ENCODE measurements at places on chromosomes 13 and 19.

DNA sequence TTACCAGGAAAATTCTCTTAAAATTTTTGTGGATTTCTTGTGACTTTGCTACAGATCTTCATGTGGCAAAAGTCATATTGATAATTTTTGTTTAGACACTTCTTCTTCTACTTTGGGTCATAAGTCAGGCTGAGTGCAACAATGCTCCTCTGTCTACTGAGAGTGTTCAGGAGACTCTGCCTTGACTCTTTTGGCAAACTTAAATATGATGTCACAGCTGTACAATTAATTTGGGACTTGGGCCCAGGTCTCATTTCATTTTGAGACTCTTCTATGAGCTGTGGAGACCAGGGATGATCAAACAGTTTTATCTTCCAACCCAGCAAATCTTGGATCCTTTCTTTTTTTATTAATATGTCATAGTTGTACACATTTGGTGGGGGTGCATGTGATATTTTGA is 19.7 kb upstream of the IPO5 start:
- no peak for DNase-seq

DNA sequence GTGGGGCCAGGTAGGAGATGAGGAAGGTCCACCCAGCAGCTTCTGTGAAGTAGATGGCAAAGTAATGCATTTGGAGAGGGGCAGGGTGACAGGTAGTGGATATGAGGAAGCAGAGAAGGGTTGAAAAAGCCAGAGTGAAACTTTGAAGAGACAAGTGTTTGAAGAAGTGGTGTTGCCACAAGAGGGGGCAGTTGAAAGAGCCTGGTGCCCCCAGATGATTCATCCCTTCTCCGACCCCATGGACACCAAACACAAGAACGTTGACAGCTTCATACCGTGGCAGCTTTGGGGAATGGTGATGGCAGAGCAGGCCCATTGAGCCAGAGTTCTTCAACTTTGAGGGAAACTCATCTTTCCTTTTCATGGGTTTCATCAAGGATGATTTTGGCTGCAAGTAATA is 19.9 kb downstream of the IFNL3 start:
- DNase-seq, result no peak

DNA sequence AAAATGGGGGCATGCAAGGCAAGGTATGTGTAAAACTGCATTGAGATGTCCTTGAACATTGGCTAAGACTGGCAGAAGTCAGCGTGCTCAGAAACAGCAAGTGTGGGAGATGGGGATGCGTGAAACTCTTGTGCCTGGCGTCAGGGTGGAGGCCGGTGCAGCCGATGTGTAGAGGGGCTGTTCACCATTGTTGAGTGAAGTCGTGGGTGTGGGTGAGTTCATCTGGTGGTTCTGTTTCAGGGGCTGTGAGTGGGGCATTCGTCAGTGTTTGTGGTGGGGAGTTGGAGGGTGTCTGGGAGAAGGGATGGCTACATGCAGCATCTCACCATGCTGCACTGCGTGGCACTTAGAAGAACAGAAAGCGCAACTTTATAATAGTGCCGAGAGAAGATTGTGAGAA is 11.4 kb upstream of the MIA start:
- no peak for DNase-seq

- no peak for DNase-seq
Measured at GRCh38 chr13:85408415-85408814, 390.8 kb downstream of the SLITRK6 start.

DNA sequence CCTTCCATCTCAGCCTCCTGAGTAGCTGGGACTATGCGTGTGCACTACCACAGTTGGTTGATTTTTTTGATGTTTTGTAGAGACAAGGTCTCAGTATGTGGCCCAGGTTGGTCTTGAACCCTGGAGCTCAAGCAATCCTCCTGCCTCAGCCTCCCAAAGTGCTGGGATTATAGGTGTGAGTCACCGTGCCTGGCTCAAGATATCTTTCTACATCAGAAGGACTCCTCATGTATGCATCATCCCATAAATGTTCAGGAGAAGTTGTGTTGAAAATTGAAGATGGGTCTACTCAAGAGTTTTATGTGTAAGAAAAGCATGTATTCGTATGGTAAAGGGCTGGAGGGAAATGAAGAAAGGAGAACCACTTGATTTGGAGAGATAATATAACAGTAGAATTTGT is 71.8 kb upstream of the STK24 start:
- no peak for DNase-seq

- DNase-seq, result no peak
Measured at GRCh38 chr19:4633140-4633967, 6.0 kb upstream of the TNFAIP8L1 start.

GRCh38 chr13:99987154-99988019 is 5.8 kb downstream of the ZIC2 start:
- DNase-seq, result no peak

- DNase-seq, result no peak
Measured at GRCh38 chr13:91017669-91018053, 329.8 kb upstream of the MIR17HG start.

GRCh38 chr19:14361824-14362223 is 19.4 kb upstream of the ADGRE5 start:
- DNase-seq, result no peak

DNA sequence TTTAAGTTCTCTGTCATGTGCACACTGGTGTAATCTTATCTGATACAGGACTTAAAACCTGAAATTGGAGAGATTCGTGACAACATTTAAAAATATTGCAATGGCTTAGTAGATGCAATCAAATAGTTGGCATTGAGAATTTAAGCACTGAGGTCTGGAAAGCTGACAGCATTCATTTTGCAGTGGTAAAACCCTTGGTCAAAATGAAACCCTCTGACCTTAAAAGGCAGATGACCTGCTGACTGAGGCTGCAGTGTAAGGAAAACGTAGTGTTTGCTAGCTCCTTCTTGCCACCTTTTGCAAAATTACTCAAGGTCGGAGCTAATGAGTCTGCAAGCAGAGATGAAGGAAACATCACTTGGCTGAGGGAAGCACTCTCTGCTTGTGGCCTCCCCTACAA is 150.6 kb downstream of the KCTD12 start:
- no peak for DNase-seq

- DNase-seq, result no peak
Measured at GRCh38 chr19:2711875-2712205, 9.3 kb downstream of the DIRAS1 start.

DNA sequence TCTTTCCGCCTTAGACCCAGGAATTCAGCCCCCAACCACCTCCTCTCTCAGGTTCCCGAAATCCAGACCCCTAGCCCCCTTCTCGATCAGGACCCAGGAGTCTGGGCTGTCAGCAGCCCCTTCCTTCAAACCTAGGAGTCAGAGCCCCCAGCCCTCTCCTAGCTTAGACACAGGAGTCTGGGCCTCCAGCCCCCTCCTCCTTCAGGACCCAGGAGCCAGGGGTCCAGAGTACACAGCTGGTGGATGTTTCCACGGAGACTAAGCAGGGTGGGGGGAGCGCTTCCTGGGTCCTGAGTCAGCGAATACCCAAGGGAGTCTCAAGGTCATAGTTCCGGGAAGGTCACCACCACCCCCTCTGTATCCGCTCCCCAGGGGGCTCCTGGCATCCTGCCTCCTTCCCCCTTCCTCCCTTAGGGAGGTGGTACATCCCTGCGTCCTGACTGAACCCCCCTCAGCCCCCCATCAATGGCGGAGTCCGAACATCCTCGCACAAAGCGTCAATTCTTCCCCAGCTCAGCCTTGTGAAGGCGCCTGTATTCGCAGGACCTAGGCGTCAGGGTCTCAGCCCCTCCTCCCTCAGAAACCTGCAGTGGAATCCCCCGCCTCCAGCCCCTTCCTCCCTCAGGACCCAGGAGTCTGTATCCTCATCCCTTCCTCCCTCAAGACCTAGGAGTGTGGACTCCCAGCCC is 4.6 kb downstream of the CADM4 start:
- DNase-seq, result no peak

DNA sequence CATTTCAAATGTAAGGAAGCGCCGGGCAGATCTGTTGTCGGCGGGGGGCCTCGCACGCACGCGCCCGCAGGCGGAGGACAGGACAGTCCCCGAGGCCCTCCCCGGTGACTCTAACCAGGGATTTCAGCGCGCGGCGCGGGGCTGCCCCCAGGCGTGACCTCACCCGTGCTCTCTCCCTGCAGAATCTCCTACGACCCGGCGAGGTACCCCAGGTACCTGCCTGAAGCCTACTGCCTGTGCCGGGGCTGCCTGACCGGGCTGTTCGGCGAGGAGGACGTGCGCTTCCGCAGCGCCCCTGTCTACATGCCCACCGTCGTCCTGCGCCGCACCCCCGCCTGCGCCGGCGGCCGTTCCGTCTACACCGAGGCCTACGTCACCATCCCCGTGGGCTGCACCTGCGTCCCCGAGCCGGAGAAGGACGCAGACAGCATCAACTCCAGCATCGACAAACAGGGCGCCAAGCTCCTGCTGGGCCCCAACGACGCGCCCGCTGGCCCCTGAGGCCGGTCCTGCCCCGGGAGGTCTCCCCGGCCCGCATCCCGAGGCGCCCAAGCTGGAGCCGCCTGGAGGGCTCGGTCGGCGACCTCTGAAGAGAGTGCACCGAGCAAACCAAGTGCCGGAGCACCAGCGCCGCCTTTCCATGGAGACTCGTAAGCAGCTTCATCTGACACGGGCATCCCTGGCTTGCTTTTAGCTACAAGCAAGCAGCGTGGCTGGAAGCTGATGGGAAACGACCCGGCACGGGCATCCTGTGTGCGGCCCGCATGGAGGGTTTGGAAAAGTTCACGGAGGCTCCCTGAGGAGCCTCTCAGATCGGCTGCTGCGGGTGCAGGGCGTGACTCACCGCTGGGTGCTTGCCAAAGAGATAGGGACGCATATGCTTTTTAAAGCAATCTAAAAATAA is 18.2 kb downstream of the IL17D start:
- no peak for DNase-seq

DNA sequence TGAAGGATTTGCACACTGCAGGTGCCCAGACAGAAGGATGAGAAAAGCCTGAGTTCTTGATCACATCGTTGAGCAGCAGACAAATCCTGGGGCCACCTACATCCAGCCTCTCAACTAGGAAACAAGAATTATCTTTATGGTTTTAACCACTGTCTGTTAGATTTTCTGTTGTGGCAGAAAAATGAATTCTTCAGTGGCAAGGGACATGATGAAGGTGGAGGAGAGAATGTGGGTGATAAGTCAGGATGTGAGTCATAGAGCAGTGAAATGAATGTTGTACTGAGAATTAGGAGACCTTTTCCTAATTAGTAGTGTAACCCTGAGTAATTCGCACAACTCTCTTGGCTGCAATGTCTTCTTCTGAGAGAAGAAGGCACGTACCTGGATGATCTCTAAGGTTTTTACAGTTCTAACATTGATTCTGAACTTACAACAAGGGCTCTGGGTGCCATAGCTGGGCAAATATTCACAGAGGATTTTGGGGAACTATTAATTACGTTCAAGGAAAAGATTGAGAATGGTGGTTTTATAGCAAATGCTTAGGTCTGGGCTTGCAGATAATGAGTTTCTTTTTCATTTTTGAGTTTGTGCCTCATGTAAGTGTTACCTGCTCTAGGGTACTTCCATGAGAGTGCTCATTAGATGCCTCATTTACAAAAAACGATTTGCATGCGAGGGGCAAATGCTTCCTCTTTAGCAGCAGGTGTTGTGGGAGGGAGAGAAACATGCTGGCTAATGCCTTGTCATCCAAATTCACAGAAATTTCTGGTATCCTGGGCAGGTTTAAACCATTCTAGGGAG is 111.0 kb upstream of the KL start:
- no peak for DNase-seq

- no peak for DNase-seq
Measured at GRCh38 chr13:41542281-41542680, 84.9 kb downstream of the RGCC start.

- no peak for DNase-seq
Measured at GRCh38 chr13:52118595-52118994, 10.3 kb downstream of the NEK5 start.

DNA sequence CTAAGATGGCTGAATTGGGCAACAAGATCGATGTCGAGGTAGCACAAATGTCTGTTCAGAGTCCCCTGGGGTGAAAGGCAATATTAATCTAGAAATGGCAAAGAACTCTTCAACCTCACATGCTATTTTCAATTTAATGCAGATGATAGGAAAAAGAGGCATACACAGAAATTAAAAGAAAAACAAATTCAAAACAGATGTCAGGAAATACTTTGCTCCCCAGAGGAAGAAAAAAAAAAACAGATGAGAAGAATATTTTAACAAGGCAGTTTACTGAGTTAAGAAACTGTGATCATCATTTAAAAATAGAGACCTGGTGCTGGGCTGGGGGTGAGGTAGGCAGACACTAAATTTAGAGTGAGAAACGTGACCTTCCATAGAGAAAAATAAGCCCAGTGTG is 421.9 kb upstream of the ARGLU1 start:
- DNase-seq, result no peak

DNA sequence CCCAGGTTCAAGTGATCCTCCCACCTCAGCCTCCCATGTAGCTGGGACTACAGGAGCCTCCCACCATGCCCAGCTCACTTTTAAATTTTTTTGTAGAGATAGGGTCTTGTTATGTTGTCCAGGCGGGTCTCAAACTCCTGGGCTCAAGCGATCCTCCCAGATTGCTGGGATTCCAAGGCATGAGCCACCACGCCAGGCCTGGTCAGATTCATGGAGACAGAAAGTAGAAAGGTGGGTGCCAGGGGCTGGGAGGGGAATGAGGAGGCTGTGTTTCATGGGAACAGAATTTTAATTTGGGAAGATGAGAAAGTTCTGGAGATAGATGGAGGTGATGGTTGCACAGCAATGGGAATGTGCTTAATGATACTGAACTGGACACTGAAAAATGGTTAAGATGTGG is 22.3 kb downstream of the ARHGEF18 start:
- no peak for DNase-seq

GRCh38 chr13:98386637-98387036 is 190.3 kb downstream of the STK24 start:
- no peak for DNase-seq

- no peak for DNase-seq
Measured at GRCh38 chr13:111636804-111637203, 316.4 kb downstream of the TEX29 start.

DNA sequence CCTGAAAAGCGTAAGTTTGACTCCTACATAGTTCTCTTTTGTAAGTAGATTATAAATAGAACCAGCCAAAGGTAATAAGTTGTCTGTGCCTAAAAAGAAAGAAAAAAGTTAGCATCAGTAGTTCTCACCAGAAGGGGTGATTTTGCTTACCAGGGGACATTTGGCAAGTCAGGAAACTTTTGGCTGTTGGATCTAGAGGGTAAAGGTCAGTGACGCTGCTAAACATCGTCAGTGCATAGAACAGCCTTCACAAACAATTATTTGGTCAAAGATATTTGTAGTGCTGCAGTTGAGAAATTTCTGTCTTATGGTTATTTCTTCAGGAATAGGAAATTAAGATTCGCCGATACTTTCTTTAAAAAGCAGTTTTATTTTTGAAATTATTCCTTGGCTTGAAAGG is 2.0 kb downstream of the USPL1 start:
- no peak for DNase-seq

- no peak for DNase-seq
Measured at GRCh38 chr13:113164492-113164891, 6.0 kb downstream of the PROZ start.

- DNase-seq, result no peak
Measured at GRCh38 chr13:109913936-109914510, 127.6 kb upstream of the IRS2 start.

DNA sequence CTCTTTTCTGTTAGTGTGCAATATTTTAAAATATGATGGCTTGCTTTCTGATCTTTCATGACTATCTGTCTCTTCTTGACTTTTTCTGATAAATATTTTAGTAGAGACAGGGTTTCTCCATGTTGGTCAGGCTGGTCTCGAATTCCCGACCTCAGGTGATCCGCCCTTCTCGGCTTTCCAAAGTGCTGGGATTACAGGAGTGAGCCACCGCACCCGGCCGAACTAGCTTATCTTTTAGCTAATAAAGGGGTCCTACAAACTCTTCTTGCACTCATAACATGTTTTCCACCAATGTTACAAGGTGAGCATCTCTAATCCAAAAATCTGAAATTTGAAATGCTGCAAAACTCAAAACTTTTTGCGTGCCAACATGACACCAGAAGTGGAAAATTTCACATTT is 535.2 kb upstream of the PCDH20 start:
- DNase-seq, result no peak
